Dermis blood vessel endothelial cell (primary cell): ENCODE measurements at places on chromosomes 3 and 15. TPM values are rescaled to one million over a fixed set of nuclear protein-coding genes. Genes with fewer than 3 reads are reported as not detected.

- no peak for DNase-seq
Measured at GRCh38 chr15:100690032-100690794, 87.8 kb downstream of the ASB7 start.

METTL6 gene
- 25.4 and 28.2 TPM in 2 replicates for total RNA-seq

CGGBP1 gene
- 74.4 and 83.5 TPM in 2 replicates for total RNA-seq

GNL3 gene
- total RNA-seq, result 113 and 135 TPM in 2 replicates

- DNase-seq, result no peak
Measured at GRCh38 chr15:82890338-82890994, 62.1 kb downstream of the HOMER2 start.

GRCh38 chr3:77025471-77025870 is 14.4 kb upstream of the ROBO2 start:
- no peak for DNase-seq

GRCh38 chr3:9179826-9180763 is 69.4 kb downstream of the SRGAP3 start:
- no peak for DNase-seq

DNA sequence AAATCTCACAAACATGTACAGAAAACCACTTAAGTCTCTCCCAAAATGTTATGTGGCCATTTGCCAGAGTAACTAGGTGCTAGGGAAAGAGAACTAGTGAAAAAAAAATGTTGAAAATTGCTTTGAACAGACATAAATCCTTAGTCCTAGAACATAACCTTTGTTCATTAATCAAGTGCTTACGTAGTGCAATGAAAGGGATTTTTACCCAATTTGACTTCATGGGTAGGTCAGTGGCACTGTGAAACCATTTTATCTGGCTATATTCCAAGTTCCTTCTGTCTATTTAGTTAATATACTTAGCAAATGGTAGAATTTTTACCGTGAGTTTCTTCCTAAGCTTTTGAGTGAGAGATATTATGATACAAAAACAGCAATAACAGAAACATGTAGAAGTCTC is 209.4 kb downstream of the DIPK2A start:
- no peak for DNase-seq

GRCh38 chr3:52303811-52304210 is 12.3 kb upstream of the DNAH1 start:
- DNase-seq, result no peak
